Endothelial cell of coronary artery (primary cell): ENCODE measurements at places on chromosomes 2 and 18. TPM values are rescaled to one million over a fixed set of nuclear protein-coding genes. Genes with fewer than 3 reads are reported as not detected.

SKA1 gene
- 5.2 and 15.0 TPM in 2 replicates for total RNA-seq

CDH20 gene
- total RNA-seq: 2.8 TPM in 1 of 2 replicates, not detected in the other

CLIP4 gene
- 22.4 and 39.9 TPM in 2 replicates for total RNA-seq

ANKRD30BL gene
- not detected in 2 replicates for total RNA-seq

VSNL1 gene
- not detected in 2 replicates for total RNA-seq

SEPTIN10 gene
- total RNA-seq: 85.3 and 125 TPM in 2 replicates

FAHD2B gene
- 5.8 TPM in 2 replicates for total RNA-seq

KCNJ3 gene
- not detected in 2 replicates for total RNA-seq

KLHL41 gene
- total RNA-seq: 0.09 and 0.19 TPM in 2 replicates

ITPRIPL1 gene
- 0.75 and 0.99 TPM in 2 replicates for total RNA-seq

RSAD2 gene
- 0.19 and 0.36 TPM in 2 replicates for total RNA-seq

PTPRN gene
- total RNA-seq: not detected in 2 replicates

IKZF2 gene
- total RNA-seq: 0.09 and 14.5 TPM in 2 replicates

REEP1 gene
- total RNA-seq: 0.09 TPM in 1 of 2 replicates, not detected in the other

ABCB6 gene
- 29.8 and 51.1 TPM in 2 replicates for total RNA-seq

RGPD4 gene
- total RNA-seq: not detected in 2 replicates

MLPH gene
- total RNA-seq: 13.8 TPM in 1 of 2 replicates, not detected in the other

PID1 gene
- 0.09 and 2.2 TPM in 2 replicates for total RNA-seq

COL3A1 gene
- 0.99 and 245 TPM in 2 replicates for total RNA-seq

TSPYL6 gene
- total RNA-seq: not detected in 2 replicates

ADCY3 gene
- 22.9 and 33.1 TPM in 2 replicates for total RNA-seq

DNER gene
- total RNA-seq: 0.09 and 3.6 TPM in 2 replicates

SERPINB2 gene
- 0.09 and 30.7 TPM in 2 replicates for total RNA-seq

EFR3B gene
- 0.28 and 0.81 TPM in 2 replicates for total RNA-seq
